HCT116 (cell line): ENCODE measurements at places on chromosomes 2 and 18. TPM values are rescaled to one million over a fixed set of nuclear protein-coding genes. Genes with fewer than 3 reads are reported as not detected.

Gene ACMSD
- not detected for total RNA-seq

Gene IL1F10
- not detected for total RNA-seq

Gene DSG1
- not detected for total RNA-seq

Gene TANC1
- 15.1 TPM for total RNA-seq

Gene UGT1A6
- not detected for total RNA-seq

Gene SPP2
- not detected for total RNA-seq

Gene OSBPL1A
- 18.9 TPM for total RNA-seq

Gene ASIC4
- total RNA-seq = 2.1 TPM

Gene HTRA2
- total RNA-seq = 36.2 TPM

Gene GPR75
- total RNA-seq = 1.2 TPM

Gene SPC25
- 29.8 TPM for total RNA-seq

Gene MYL1
- not detected for total RNA-seq

Gene GPR45
- total RNA-seq = 0.30 TPM

Gene FOXI3
- total RNA-seq = not detected

Gene COLEC11
- total RNA-seq = 0.15 TPM

Gene XPO1
- total RNA-seq = 184 TPM

Gene TMEM37
- total RNA-seq = 2.3 TPM

Gene CXCR1
- not detected for total RNA-seq

Gene TMEM200C
- total RNA-seq = not detected

Gene GALR1
- total RNA-seq = not detected

Gene POU3F3
- not detected for total RNA-seq

Gene MAB21L4
- total RNA-seq = not detected

Gene ALPI
- not detected for total RNA-seq

Gene SERPINB2
- not detected for total RNA-seq

Gene FAM110C
- total RNA-seq = 20.3 TPM

Gene ANKRD29
- total RNA-seq = 8.8 TPM

Gene AMMECR1L
- 19.1 TPM for total RNA-seq

Gene SNRNP200
- 202 TPM for total RNA-seq
